ENCODE measurements at places on chromosomes 7 and 10.
A peak's percentile ranks its signal among the peaks of the same experiment; 100 is the strongest.

- DNase-seq: no peak
These were observed 23.5 kb downstream of the BCCIP start for GRCh38 chr10:125846894-125847293.

- DNase-seq: no peak
These were observed 136.2 kb upstream of the NRBF2 start for GRCh38 chr10:62996925-62997324.

GRCh38 chr10:63318491-63318890, 147.3 kb downstream of the JMJD1C start:
- DNase-seq: no peak

DNA sequence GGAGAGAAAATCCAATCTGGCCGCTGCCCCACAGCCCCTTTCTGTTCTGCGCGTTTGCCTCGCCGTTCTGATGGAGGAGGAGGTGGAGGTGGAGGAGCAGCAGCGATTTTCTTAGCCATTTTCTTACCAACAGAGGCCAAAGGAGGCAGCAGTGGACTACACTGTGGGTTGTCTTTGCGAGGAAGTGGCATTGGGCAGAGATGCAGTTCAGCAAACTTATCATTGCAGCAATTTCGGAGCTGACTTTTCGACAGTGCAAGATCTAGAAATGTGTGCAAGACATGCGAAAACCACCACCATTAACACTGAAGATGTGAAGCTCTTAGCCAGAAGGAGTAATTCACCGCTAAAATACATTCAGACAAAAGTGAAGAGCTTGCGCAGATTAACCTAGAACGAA, 1.9 kb upstream of the ARL4A start:
- peak; percentile 32 for DNase-seq

DNA sequence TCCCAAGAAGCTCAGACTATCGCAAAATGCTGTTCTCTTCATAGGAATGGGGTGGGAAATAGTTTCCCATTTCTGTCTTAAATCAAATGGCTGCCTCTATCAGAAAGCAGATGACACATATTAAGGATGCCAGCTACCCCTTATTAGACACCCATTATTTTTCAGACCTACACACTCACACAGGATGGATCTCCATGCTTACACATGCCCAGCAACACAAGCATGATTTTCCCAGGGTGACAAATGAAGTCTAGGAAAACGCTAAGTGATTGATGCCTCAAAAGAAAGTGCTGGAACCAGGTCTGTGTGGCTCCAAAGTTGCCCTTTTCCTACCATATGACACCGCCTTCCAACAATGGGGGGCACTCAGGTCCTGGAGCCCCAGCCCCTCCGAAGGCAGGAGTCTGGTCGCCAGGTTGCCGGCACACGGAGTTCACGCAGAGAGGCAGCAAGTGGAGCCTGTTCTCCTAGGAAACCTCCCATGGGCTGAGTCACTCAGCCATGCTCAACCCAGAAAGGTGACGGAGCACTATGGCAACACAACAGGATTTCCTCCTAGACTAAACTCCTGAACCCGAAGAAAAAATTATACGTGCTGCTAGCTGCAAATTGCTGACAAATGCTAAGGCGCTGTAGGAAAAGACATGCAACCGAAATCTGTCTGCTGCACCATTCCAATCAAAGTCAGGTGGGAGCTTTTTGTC, 19.8 kb downstream of the VOPP1 start:
- peak; percentile 81 for DNase-seq

- no peak for DNase-seq
These were observed 72.6 kb downstream of the USP6NL start for GRCh38 chr10:11538834-11539190.

GRCh38 chr7:157560258-157560654, 223.5 kb downstream of the DNAJB6 start:
- DNase-seq: no peak

- no peak for DNase-seq
These were observed 135.0 kb downstream of the RTKN2 start for GRCh38 chr10:62133618-62134017.

DNA sequence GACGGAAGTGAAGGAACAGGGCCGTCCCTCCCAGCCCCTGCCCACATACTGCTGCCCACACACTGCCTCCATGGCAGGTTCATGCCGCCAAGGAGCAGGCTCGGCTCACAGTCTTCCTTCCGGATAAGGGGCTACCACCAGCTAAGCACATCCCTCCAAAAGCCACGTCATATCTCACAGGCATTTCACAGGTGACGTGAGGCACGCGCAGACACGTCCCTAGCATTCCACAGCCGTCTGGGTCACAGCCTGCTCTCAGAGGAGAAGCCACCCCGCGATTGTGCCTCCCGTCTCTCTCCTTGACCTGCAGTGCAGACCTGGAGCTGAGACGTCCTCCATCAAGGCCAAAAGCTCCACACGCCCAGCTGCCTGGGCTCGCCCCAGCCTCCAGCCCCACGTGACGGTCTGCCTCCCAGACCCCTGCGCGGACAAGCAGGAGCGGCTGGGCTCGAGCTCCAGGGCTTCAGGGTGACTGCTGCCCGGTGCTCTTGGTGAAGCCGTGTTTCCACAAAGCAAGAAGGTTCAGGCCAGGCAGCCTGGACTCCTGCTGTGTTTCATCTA, 114.0 kb downstream of the MAD1L1 start:
- DNase-seq: no peak

GRCh38 chr10:79946271-79947082, 2.4 kb downstream of the SFTPD start:
- DNase-seq: no peak

DNA sequence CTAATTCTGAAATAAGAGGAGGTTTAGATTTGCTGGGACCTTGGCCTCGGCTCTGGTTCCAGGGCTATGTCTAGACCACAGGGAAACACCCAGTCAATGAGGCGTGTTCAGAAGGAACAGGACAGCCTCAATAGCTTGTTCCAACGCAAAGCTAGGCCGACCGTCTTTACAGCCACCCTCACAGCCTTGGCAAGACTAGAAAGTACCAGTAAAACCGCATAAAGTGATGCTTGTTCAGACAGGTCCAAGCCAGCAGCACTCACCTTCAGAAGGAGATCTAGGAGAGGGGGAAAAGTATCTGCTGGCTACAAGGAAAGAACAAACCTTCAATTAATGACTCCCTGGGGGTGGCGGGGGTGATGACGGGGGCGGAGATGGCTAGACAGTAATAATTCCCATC, 50.1 kb upstream of the LMTK2 start:
- DNase-seq: no peak

GRCh38 chr10:100350914-100351485, 4.0 kb downstream of the SCD start:
- DNase-seq: no peak

DNA sequence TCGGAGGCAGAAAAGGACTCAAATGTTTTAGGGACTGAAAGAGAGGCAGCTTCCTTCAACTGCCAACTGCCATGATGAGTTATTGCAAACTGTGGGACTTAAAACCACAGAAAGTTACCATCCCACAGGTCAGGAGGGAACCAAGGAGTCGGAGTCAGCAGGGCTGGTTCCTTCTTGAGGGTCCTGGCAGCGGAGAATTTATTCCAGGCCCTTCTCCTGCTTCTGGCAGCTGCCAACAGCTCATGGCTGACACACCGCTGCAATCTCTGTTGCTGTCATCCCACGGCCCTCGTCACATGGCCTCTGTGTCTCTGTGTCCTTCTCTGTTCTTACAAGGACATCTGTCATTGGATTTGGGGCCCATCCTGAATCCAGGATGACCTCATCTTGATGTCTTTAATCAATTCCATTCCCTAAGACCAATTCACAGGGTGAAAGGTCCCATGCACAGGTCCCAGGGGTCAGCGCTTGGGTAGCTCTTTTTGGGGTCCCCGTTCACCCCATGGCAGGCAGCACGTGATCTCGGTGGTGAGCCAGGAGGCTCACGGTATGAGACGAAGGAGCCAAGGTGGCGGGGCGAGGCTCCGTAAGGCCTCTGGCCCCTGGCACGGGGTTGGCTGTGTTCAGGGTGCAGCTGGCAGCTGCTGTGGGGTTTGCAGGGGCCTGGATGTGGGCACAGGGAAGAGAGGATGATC, 27.4 kb upstream of the PSMG3 start:
- no peak for DNase-seq

- DNase-seq: peak; percentile 90
These were observed 238.5 kb upstream of the MAGI2 start for GRCh38 chr7:79692015-79692414.

GRCh38 chr7:1927937-1928644, 258.0 kb downstream of the ELFN1 start:
- no peak for DNase-seq

- DNase-seq: no peak
These were observed 84.1 kb downstream of the SNX10 start for GRCh38 chr7:26375726-26376174.

DNA sequence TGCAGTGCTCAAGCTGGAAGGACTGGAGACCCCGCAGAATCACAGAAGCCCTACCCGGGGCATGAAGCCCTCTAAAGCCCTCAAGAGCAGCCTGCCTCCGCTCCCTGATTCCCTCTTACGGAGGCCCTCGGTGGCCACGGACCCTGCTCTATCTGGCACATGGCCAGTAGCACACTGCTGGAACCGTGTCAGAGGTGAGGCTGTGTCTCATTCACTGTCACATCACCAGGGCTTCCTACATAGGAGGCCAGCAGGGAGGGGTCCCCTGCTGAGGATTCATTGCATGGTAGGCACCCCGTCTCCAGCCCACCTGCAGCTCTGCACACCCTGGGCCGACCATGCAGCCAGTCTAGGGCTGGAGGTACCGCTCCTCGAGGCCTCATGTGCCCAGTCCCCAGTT, 259.2 kb downstream of the TNS3 start:
- no peak for DNase-seq

GRCh38 chr10:99292159-99292558, 37.0 kb upstream of the CNNM1 start:
- peak; percentile 86 for DNase-seq

- no peak for DNase-seq
These were observed 62.4 kb upstream of the ANTXRL start for GRCh38 chr10:46224414-46224682.

- peak; percentile 4 for DNase-seq
These were observed 103.9 kb downstream of the AASS start for GRCh38 chr7:122040147-122040546.

DNA sequence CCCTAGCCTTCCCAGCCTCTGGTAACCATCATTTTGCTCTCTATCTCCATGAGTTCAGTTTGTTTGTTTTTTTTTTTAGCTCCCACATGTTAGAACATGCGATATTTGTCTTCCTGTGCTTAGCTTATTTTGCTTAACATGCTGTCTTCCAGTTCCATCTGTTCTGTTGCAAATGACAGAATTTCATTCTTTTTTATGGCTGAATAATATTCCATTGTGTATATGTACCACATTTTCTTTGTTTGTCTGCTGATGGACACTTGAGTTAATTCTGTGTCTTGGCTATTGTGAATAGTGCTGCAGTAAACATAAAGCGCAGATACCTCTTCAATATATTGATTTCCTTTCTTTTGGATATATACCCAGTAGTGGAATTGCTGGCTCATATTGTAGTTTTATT, 21.0 kb downstream of the DLD start:
- DNase-seq: no peak

DNA sequence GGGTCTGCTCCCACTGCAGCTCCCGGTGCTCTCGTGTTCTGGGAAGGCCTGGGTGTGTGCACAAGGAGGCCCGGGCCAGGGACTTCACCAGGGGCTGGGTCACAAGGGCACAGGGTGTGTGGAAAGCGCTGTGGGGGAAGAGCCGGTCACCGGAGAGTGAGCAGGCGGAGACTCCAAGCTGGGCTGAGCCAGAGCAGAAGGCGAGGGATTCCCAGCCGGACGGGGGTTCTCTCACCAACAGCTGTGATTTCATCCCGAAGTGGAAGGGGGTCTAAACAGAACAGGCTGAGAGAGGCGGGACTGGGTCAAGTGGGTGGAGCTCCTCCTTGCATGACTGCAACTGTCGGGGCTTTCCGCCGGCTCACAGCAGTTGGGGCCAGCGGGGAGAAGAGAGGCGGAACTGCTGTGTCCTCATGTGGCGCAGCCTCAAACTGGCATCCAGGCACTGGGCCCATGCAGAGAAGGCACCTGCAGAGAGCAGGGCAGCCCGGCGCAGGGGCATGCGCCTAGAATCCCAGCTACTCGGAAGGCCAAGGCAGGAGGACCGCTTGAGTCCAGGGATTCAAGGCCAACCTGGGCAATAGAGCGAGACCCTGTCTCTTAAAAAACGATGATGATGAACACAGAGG, 7.6 kb upstream of the ORAI2 start:
- DNase-seq: no peak

DNA sequence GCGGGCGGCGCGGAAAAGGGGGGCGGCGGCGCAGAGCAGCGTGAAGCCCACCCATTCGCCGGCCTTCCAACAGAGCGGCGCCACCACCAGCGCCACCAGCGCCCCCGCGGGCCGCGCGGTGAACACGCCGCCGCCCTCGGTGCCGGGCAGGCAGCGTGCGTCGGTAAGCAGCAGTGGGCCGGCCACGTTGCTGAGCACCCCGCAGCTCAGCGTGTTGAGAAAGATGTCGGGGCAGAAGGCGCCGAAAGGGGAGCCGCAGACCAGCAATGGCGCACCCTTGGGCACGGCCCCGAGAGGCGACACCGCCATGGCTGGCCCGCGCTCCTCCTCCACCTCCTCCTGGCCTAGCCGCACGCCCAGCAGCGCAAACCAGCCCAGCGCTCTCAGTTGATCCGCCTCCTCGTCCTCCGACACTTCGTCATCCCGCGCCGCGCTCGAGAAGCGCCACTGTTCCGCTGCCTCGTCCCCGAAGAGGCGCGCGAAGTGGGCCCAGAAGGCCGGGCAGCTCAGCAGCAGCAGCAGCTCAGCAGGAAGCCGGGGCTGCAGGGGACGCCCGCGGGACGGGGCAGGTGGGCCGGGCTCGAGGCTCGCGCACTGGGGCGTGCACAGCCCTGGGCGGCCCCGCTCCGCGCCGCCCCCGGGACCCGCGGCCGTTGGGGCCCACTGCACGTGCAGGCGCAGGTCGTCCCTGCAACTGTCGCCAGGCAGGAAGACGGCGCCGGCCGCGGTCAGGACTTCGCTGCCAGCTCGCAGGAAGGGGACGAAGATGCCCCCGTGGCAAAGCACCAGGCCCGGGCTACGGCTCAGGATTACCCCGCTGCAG, 623 bp downstream of the TYSND1 start:
- peak; percentile 80 for DNase-seq

DNA sequence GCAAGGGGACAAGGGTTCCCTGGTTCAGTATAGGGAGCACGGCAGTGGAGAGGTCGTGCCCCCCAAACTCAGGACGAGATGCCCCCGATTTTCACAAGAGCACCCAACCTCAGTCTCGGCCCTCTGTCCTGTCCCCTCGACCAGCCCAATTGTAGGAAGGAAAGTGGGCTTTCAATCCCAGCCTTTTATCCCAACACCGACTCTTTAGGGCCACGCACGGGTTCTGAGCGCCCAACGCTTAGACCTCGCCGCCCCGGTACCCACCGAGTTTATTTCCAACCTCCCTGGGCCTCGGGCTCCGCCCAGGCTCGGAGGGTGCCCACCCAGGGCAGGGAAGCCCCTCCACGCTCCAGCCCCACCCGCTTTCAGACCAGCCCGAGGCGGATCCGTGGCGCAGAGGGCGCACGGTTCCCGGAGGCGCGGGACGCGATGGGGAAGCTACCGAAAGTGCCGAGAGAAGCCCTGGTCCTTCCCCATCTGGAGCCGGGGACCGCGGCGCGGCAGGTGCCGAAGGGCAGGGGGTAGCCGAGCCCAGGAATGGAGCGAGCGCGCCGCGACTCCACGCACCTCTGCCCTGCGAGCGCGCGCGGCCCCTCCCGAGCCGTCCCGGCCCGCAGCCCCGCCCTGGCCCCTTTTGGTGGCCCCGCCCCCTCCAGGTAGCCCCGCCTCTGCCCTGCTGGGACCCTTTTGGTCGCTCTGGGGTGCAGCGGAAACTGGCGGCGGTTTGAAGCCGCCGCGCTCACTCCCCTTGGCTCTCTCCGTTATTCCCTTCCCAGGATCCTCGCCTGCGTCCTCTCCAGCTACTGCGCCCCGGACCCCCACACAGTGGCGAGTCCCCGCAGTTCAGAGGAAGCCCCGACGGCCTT, 20.4 kb downstream of the GRID2IP start:
- DNase-seq: no peak

- peak; percentile 67 for DNase-seq
These were observed 76.2 kb upstream of the CCDC71L start for GRCh38 chr7:106737202-106737562.
